ENCODE measurements at places on chromosomes 1 and 21.

DNA sequence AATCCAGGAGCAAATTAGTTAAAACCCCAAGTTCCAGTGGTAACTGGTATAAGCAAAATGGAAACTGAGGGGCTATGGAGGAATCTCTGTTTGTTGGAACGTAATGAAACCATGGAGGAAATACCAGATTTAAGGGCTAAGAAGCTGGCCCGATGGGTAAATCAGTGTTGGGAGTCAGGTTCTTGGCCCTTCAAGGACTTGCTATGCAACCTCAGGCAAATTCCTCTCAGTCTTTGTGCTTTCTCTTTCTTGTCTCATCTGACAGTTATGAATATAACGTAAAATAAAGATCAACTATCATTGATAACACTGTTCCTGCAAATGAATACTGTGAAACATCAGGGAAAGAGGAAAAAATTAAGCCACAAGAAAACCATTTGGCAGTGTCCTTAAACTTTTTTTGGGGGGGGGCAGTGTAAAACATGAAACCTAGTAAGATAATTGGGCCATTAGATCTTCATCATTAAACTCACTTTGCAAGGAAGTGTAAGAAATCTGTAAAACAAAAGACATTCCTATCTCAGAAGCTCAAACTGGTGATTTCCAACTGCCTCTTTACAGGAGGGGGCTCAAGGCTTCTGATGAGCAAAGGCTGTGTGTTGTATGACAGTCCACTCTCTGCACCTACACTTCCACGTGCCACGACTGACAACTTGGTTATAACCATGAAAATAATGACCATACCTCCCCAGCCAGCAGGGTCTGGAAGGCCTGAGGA, 47.6 kb downstream of the LHX4 start:
- no peak for DNase-seq

DNA sequence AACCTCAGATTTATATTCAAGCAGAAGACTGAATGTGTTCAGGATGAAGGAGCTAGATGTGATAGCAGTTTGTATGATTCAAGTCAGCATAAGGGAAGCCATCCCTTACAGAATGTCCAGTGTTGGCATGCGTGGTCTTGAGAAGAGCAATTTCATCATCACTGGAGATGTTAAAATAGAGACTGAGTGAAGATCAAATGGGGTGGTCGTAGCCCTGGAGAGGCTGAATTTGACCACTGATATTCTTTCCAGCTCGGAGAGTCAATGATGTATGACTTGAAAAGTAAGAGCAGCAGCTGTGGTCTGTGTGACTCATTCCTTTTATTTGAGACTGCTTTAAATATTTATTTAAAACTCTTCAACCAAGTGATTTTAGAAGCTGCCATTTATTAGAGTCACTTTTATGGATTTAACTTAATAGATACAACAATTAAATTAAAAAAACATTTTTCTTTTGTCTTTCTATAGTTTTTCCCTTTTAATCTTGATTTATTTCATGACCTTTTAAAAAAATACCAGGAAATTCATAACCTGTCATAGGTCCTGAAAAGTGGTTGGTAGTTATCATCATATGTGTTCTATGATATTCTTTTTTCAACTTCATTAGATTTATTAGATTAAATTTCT, 15.5 kb downstream of the FMN2 start:
- peak; percentile 55 for DNase-seq

- no peak for DNase-seq
Measured at GRCh38 chr1:6913086-6913485, 127.8 kb downstream of the CAMTA1 start.

DNA sequence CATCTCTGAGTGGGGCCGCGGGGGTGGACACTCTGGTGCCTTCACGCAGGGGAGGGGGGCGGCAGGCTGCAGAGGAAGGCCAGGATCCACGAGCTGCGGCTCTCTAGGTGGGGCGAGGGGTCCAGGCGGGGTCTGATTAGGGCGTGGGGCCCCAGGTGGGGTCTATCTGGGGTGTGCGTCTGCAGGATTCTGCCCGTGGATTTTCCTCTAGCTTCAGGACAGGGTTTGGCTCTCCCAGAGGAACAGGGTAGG, 6.3 kb downstream of the JMJD4 start:
- no peak for DNase-seq

DNA sequence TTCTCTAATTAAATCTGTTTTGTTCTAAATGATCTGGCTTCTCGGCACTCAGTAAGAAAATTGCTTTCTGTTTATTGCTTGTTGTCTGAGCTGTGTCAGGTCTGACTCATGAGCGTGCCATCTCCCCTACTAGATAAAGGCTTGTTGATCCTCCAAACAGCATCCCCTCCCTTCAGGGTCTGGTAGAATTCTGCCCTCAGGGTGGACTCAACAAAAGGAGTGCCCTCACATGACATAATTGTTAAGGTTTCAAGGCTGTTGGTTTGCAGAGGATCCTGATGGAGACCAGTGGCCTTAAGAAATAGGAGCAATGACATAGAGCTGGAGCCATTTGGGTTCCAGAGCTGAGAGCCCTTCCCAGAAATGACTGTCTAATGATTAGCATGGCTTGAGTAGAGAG, 36.0 kb upstream of the ATP2B4 start:
- no peak for DNase-seq
